Glutamatergic neuron (in vitro differentiated cells): ENCODE measurements at places on chromosomes 6 and 20. TPM values are rescaled to one million over a fixed set of nuclear protein-coding genes. Genes with fewer than 3 reads are reported as not detected.

DNA sequence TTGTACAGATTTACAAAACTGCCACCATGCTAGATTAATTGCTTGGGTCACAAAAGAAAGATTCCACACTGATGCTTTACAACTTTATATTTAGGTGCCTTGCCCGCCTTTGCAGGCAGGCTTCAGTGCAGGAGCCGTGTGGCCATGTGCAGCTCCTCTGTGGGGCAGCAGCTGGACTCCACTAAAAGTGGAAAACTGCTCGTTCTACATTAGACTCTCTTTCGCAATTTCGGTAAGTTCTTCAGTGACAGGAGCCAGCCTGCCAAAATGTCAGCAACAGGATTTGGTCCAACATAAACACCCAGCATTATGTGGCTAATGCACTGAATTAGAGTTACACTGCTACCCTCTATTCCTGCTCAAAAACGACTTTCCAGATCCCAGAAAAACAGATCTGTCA is 174.4 kb upstream of the KCNK16 start:
- no peak for DNase-seq
- H3K4me3 ChIP-seq = no peak overlapping the region
- H3K36me3 ChIP-seq = peaks cover 6% of the 10 kb centered on the region
- H3K4me1 ChIP-seq = no peaks in the 10 kb centered on the region

- H3K4me1 ChIP-seq = no peaks in the 10 kb centered on the region
- no peak overlapping the region for H3K27ac ChIP-seq
- H3K4me3 ChIP-seq = no peak overlapping the region
- peaks cover 13% of the 10 kb centered on the region for H3K27me3 ChIP-seq
- DNase-seq = no peak
These were observed 10.9 kb downstream of the FOXF2 start for GRCh38 chr6:1400126-1400850.

- peak; percentile 38 for DNase-seq
- H3K4me3 ChIP-seq = peak overlapping the region; percentile 91
These were observed 699 bp downstream of the PTPRT start for GRCh38 chr20:43188861-43189553.

DNA sequence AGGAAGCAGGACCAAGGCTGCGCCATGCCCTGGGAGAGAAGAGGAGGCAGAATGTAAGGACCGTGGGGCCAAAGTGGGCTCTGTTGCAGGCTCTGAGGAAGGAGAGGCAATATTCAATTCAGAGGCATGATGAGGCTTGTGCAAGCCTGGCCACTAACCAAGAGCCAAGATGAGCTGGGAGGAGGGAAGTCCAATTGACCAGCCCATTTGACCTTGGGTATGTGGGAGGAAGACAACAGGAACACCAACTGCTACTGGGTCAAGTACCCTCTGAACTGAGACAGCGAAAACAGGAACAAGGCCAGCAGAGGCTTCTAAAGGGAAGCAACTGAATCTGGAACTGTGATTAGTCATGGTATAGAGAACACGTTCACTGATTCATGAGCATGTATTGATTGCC is 779.6 kb downstream of the MAFB start:
- H3K27me3 ChIP-seq = no peaks in the 10 kb centered on the region
- no peaks in the 10 kb centered on the region for H3K36me3 ChIP-seq
- H3K27ac ChIP-seq = no peak overlapping the region
- no peaks in the 10 kb centered on the region for H3K4me1 ChIP-seq

DNA sequence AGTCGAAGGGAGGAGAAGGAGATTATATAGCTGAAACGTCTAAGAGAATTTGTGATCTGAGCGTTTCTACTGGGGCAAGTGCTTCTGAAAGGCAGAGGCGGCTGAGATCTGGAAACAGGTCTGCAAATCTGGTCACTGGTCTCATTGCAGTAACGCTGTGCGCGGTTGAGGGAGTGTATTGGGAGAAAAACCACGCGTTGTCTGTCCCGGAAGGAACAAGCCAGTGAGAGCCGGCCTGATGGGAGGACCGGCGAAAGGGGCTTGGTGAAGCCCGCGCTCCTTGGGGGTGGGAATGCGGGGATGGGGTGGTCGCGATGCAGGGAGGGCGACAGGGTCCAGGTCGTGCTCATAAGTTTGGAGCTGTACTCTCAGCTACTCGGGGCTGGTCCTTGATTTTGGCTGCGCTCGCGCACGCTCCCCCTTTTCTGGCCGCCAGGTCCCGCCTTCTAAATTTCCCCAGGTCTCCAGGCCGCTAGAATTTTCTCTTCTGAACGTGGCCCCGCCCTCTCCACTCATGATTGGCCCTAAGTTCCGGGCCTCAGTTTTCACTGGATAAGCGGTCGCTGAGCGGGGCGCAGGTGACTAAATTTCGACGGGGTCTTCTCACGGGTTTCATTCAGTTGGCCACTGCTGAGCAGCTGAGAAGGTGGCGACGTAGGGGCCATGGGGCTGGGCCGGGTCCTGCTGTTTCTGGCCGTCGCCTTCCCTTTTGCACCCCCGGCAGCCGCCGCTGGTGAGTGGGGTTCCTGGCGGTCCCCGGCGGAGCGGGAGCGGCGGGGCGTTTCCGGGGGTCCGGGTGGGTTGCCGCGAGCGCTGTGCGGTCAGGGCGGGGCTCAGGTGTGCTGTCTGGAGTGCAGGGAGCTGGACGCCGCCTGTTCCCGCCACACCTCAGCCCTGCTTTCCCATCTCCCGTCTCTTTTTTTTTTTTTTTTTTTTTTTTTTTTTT is at the start of gene MICB:
Gene MICB, plus strand, starts transcription at position 615 of the 946 bp plus-strand sequence. Its CDS starts 49 bp downstream, at position 664.
- no peaks in the 10 kb centered on the region for H3K36me3 ChIP-seq
- H3K4me1 ChIP-seq = peaks cover 10% of the 10 kb centered on the region
- peak; percentile 52 for DNase-seq
- peaks cover 13% of the 10 kb centered on the region for H3K27me3 ChIP-seq

GRCh38 chr6:149438855-149439254 is 38.8 kb downstream of the SUMO4 start:
- peaks cover 3% of the 10 kb centered on the region for H3K4me1 ChIP-seq
- no peak overlapping the region for H3K4me3 ChIP-seq
- H3K27ac ChIP-seq = no peak overlapping the region
- H3K27me3 ChIP-seq = peaks cover 2% of the 10 kb centered on the region
- DNase-seq = no peak

- no peaks in the 10 kb centered on the region for H3K4me1 ChIP-seq
- H3K27ac ChIP-seq = no peak overlapping the region
- no peak overlapping the region for H3K4me3 ChIP-seq
- no peak for DNase-seq
These were observed 56.4 kb downstream of the FOXF2 start for GRCh38 chr6:1445650-1446330.

DNA sequence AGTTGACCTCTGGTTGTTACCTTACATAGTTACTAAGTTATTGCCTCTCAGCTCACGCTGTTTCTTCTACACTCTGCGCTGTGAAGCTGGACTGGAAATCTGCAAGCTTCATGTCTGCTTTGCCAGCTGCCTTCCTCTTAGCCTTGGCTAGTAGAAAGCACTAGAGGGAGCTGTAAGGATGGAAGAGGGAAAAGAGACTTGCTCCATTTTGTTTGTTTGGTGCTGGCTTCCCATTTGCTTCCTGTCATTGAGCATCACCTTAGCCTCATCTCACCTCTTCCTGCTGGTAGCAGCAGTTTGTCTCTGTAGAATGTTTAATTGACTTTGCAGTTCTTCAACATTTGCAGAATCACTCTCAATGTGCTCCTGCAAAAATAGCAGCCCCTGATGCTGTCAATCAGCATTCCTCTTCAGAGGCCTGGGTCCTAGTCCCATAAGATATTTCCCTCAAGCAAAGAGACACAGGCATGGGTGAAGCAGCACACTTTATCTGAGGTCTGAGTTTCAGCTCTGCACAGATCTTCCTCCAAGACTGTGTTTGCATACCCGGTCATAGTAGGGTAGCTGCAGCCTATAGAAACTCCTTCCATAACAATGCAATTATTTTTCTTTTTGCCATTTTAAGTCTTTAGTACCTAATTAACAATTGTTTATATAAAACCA is 302.2 kb upstream of the EPHA7 start:
- H3K4me1 ChIP-seq = no peaks in the 10 kb centered on the region
- H3K27ac ChIP-seq = no peak overlapping the region
- H3K4me3 ChIP-seq = no peak overlapping the region
- no peaks in the 10 kb centered on the region for H3K27me3 ChIP-seq
- peaks cover 4% of the 10 kb centered on the region for H3K36me3 ChIP-seq

DNA sequence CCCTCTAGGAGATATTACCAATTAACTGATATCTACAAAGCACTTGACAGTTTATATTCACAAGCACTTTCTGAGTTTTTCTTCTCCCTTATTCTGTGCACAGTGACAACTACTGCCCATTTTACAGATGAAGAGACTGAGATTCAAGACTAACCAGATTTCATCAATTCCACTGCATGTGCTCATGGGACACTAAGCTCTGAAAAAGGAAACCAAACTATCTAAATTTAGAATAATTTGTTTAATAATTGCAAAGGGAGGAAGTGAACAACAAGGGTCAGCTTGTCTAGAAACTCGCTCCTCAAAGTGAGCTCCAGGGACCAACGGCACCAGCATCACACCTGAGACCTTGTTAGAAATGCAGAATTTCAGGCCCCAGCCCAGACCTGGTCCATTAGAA is 50.8 kb upstream of the MYLIP start:
- H3K4me3 ChIP-seq = no peak overlapping the region
- DNase-seq = no peak
- no peak overlapping the region for H3K27ac ChIP-seq
- H3K36me3 ChIP-seq = no peaks in the 10 kb centered on the region

GRCh38 chr20:17642404-17643269 is 39.4 kb downstream of the RRBP1 start:
- no peak for DNase-seq
- H3K27me3 ChIP-seq = peaks cover 2% of the 10 kb centered on the region
- peaks cover 38% of the 10 kb centered on the region for H3K4me1 ChIP-seq
- no peaks in the 10 kb centered on the region for H3K36me3 ChIP-seq

- no peaks in the 10 kb centered on the region for H3K27me3 ChIP-seq
- no peaks in the 10 kb centered on the region for H3K4me1 ChIP-seq
- no peak overlapping the region for H3K4me3 ChIP-seq
These were observed 518.6 kb downstream of the PKHD1 start for GRCh38 chr6:51568771-51569170.

DNA sequence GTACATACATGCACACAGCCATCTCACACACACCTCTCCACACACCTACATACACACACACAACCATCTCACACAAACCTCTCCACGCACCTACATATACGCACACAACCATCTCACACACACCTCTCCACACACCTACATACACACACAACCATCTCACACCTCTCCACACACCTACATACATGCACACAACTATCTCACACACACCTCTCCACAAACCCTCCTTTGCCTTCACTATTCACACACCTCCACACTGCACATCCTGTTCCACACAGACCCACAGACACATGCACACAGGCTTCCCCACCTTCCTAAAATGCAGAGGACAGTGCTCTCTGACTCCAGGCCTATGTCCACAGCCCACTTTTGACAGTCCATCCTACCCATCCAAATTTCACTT is 16.3 kb upstream of the NINL start:
- no peak overlapping the region for H3K4me3 ChIP-seq
- no peaks in the 10 kb centered on the region for H3K4me1 ChIP-seq
- no peak for DNase-seq
- H3K27me3 ChIP-seq = peaks cover 15% of the 10 kb centered on the region
- H3K36me3 ChIP-seq = peaks cover 7% of the 10 kb centered on the region

GRCh38 chr20:62796699-62797491 is 622 bp downstream of the MRGBP start:
- no peaks in the 10 kb centered on the region for H3K4me1 ChIP-seq
- DNase-seq = no peak
- H3K4me3 ChIP-seq = peak overlapping the region; percentile 76
- no peak overlapping the region for H3K27ac ChIP-seq
- H3K36me3 ChIP-seq = peaks cover 7% of the 10 kb centered on the region

DNA sequence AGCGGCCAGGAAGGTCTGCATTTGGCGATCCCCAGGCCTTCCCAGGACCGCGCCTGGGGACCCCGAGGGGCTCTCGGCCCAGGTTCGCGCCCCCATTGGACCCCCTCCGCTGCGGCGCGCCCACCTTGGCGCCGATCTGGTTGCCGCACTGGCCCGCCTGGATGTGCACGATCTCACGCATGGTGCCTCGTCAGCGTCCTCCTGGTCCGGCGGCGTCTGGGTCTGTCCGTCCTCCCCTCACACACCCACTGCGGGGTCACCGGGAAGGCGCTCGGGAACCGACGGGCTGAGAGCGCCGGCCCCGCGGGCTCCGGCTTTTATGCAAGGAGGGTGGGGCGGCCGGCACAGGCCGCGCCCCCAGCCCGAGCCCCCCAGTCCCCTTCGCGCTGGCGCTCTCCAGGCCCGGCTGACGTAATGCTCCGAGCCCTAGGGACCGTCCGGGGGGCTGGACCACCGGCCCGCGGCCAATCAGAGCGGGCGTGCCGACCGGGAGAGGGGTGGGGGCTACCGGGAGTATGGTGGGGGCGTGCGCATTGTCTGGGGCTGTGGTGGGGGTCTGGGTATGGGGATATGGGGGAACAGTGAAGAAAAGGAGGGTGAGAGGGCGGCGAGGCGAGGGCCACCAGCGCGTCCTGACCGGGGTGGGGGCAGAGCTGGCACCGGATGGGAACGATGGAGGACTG is at the start of gene TUBB2B:
Gene TUBB2B, minus strand, starts transcription at position 291 of the 683 bp plus-strand sequence. Its CDS starts 110 bp downstream, at position 181.
- peaks cover 17% of the 10 kb centered on the region for H3K4me1 ChIP-seq
- H3K4me3 ChIP-seq = peak within 1 kb of the TSS; percentile 99
- H3K27me3 ChIP-seq = peaks cover 48% of the 10 kb centered on the region
- peaks cover 24% of the 10 kb centered on the region for H3K36me3 ChIP-seq
- peak within 1 kb of the TSS; percentile 100 for H3K27ac ChIP-seq

DNA sequence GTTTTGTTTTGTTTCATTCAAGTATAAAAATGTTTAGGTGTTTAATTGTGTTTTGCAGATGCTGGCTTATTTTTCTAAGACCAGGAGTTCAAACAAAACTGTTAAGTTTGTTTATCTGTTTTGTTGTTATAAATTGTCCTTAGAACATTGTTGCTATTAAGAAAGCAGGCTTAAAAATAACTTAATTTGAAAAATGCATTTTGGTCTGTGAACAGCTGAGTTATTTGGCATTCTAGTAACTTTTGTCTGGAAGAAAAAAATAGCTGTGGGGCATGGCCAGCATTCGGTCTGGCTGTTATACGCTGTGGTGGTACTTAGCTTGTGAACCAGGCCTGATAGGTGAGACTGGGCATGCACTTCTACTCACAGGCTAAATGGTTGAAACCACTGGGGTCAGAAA is 37.8 kb downstream of the SLX4IP start:
- no peak overlapping the region for H3K4me3 ChIP-seq
- no peaks in the 10 kb centered on the region for H3K27me3 ChIP-seq
- peaks cover 28% of the 10 kb centered on the region for H3K4me1 ChIP-seq
- no peak for DNase-seq
- no peaks in the 10 kb centered on the region for H3K36me3 ChIP-seq

GRCh38 chr6:125759959-125760457 is 10.6 kb downstream of the HEY2 start:
- H3K27me3 ChIP-seq = peaks cover 4% of the 10 kb centered on the region
- H3K4me3 ChIP-seq = no peak overlapping the region
- H3K27ac ChIP-seq = no peak overlapping the region
- DNase-seq = no peak
- H3K4me1 ChIP-seq = no peaks in the 10 kb centered on the region

SIRPG gene
- not detected for total RNA-seq

NEURL2 gene
- 3.5 TPM for total RNA-seq

TSPYL4 gene
- 81.3 TPM for total RNA-seq

KHDC1L gene
- 2.2 TPM for total RNA-seq

NANP gene
- 1.4 TPM for total RNA-seq

CNKSR3 gene
- 2.0 TPM for total RNA-seq
